Astrocyte of the hippocampus (primary cell): ENCODE measurements at places on chromosomes 5 and 9.

GRCh38 chr5:117547192-117547591 is 972.6 kb upstream of the SEMA6A start:
- DNase-seq = no peak

- DNase-seq = no peak
Observed at GRCh38 chr5:169814522-169814921, 165.8 kb downstream of the INSYN2B start.

DNA sequence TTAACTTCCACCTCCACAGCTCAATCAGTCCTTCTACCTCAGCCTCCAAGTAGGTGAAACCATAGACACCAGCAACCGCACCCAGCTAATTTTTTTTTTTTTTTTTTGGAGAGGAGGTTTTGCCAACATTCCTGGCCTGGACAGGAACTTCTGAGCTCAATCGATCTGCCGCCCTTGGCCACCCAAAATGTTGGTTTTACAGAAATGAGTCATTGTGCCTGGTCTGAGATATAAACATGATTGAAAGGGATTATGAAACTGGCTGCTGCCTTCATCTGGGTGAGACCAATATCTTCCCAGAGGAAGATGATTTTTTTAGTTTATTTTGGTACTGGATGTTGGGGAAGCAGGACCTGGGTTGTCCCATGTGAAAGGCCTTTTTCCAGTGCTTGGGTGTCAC is 9.2 kb downstream of the TAF11L12 start:
- DNase-seq = no peak

DNA sequence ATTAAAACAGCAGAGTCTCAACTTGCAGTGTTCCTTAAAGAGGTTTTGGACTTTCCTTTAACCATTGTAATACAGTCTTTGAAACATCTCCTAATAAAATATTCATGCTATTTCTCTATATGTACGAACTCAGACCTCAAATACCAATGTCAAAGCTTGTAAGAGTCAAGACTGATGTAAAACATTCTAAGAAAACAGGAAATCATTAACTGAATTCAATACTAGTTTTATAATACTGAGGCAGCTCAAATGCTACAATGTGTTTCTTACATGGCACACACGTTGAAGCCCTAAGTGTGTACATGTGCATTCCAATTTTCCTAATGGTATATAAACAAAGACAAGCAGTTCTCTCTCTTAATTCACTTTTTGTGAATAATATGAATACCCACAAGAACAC is 11.6 kb downstream of the PSIP1 start:
- DNase-seq = no peak

DNA sequence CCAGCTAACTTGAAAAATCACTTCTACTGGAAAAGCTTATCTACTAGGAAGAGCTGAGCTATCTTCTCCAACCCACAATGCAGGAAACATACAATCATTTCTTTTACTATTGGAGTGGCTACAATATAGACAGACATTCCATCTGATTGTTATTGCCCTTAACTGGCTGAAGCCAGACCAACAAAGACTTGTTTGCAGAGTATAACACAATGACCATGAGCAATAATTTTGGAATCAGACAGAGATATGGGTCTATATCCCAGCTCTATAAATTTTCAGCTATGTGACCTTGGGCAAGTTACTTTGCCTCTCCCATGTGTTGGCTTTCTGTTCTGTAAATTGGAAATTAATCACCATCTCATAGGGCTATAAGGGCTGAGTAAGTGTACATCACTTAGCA is 244.7 kb upstream of the SLC30A5 start:
- DNase-seq = no peak

DNA sequence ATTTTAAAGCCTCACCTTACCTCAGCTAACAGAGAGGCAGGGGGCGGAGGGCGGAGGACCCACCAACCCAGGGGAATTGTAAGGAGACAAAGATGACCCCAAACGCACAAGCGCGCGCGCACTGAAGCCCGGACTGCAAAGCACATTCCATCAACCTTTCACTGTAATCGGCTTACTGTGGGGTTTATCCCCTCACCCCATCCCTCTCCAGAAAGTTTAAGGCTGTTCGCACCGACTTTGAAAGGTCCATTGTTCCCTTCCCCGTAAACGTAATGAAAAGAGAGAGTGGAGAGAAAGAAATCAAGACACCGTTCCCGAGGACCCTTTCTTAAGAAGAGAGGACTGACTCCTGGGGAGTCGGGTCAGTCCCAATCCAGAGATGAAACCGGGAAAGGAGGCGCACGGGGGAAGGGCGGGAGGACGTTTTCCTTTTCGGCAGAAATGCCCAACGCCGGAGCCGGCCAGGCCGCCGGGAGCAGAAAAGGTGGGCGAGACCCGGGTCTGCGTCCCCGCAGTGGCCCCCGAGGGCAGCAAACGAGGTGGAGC is 464 bp downstream of the CEMIP2 start:
- peak; percentile 58 for DNase-seq

DNA sequence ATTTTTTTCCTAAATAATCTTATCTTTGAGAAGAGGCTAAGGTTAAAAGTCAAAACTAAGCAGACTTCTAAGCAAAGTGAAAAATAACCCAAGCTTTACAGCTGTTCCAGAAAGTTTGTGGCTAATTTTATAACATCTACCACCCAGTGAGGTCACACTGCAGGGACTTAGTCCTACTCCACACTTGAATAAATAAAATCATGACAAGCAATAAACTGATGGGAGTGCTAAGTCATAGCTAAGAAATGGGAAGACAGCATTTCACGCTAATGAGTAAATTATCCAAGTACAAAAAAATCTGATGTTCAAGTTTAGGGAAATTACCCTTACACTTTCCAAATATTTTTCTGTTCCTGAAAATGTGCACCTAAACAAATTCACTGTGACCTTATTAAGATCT is 47.7 kb downstream of the ZNF608 start:
- peak; percentile 25 for DNase-seq

DNA sequence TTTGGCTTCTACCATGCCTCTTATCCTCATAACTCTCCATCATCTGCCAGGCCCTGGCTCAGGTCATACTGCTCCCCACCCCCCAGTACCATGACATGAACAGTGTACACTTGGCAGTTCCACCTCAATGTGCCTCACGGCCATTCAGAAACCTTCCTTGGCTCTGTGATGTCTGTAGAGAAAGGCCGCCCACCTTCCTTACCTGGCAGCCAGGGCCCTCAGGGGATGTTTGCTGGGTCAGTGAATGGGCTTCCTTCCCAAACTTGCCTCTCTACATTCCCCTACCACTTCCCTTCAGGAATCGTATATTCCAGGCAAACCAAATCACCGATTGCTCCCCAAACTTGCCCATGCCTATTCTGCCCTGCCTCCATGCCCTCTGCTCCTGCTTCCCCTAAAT is 101.1 kb downstream of the PSD2 start:
- DNase-seq = no peak

DNA sequence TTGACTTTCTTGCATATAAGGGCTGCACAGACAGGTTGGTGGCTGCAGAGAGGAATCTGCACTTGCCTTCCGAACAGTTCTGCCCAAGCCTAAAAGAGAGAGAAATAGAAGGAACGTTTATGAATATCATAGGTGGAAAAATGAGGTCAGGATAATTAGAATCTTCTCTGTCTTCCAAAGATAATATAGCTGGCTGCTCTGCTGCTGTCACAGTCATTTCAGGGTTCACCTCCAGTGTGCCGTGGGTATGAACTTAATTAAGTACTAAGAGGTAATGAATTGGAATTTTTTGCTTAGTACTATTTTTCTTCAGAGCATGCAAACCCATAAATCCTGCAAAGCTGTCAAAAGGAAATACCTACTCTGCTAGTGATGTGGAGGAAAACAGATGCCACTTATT is 82.2 kb downstream of the PRDM6 start:
- DNase-seq = no peak

DNA sequence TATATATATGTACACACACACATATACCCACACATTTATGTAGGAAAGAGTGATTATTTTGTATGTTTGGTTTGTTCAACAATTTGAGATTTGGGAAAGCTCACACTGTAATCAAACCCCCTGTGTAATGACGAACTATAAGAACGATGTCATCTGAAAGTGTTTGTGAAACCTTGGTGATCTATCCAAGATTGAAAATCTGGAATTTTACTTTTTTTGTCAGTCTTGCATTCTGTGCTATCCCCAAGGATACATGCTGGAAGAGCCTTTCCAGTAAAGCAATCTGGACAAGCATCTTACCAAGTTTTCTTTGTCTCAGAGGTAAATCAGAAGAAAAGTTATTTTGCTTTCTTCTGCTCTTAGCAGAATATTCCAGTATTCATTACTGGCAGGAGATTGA is 23.3 kb downstream of the SGCD start:
- DNase-seq = no peak

DNA sequence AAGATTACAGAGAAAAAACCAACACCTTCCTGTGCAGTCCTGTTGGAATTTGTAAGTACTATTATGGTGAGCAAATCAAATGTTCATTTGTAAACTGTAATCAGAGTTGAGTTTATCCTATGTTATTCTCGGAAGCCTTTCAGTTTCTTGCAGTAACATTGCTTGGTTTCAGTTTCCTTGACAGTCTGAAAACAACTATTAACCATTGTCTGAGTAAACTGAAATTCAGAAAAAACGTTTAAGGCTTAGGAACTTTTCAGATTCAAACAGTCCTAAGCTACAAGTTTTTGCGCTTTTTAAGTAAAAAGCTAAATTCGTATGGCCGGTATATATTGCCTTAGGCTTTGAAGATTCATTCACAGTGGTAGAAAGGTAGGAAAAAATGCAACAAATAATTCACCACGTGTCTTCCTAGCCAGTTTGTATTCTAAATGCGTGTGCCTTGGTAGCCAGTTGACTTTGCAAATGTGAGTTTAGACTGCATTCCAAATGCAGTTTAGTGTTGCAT is 2.5 kb downstream of the GPBP1 start:
- DNase-seq = peak; percentile 40

GRCh38 chr5:58786711-58787303 is 203.9 kb downstream of the RAB3C start:
- no peak for DNase-seq

DNA sequence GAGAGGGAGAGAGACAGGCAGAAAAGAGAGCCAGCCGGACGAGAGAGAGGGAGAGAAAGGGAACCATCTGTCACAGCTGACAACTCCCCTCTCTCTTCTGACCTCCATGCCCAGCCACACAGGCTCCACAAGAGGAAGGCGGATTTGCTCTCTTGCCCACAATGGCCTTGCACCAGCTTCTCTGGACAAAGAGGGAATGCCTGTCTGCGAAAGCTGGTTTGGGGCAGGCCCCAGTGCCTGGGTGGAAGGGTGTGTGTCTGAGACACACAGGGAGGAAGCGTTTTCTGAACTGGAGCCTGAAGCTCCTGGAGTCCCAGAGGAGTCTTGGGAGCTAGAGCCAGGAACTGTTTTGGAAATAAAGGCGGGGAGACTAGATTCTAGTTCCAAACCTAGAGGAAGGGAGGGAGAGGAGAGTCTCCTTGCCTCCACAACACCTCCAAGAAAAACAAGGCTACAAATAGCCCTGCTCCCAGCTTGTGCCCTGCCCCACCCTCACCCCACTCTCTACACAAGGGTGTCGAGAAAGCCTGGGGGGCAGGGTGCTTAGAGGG is 12.5 kb downstream of the C1QTNF2 start:
- no peak for DNase-seq

DNA sequence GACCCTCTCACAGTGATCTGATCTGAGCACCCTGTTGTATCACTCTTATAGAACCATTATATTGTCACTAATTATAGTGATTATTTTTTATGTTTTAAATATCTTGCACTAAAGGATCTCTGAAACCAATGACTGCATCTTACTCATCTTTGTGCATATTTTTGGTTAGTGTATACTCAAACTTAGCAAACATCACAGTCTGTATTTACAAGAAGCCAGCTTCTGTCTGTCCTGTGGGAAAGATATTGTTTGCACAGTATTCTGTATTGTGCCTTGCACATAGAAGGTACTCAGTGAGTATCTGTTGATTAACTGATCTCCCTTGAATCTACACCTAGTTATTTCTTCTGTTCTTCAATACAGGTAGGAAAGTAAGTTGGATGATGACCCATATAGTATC is 131.5 kb downstream of the PAM start:
- no peak for DNase-seq
